Panc1 (cell line): ENCODE measurements at places on chromosomes 7 and 10. TPM values are rescaled to one million over a fixed set of nuclear protein-coding genes. Genes with fewer than 3 reads are reported as not detected.

RBM33 gene
- 61.1 TPM for total RNA-seq

DNA sequence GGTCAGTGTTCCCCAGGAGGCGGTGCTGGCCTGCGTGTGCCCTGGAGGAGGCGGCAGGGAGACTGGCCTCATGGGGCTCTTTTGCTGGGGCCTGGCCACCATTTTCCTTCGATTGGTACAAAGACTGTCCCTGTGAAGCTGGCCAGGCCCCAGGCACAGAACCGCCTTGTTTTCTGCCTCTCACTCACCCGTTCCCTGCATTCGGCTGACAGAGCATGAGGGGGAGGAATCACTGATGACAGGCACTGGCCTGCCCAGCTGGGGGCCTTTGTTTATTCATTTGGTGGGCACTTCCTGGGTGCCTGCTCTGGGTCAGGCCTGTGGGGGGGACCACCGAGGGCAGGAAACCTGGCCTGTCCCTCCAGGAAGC lies 139.2 kb downstream of the FAM53B start:
- DNase-seq: no peak

GRCh38 chr7:77288676-77289320 lies 89.2 kb upstream of the FGL2 start:
- no peak for DNase-seq

GRCh38 chr7:44693641-44694313 lies 54.9 kb upstream of the ZMIZ2 start:
- no peak for DNase-seq

- DNase-seq: no peak
Observed at GRCh38 chr10:74651565-74651964, 174.8 kb upstream of the KAT6B start.
